ENCODE measurements at places on chromosomes 3 and 15.

- no peak for DNase-seq
Measured at GRCh38 chr3:168071591-168072322, 24.0 kb downstream of the GOLIM4 start.

GRCh38 chr3:89072642-89073041 lies 34.8 kb upstream of the EPHA3 start:
- DNase-seq, result no peak

DNA sequence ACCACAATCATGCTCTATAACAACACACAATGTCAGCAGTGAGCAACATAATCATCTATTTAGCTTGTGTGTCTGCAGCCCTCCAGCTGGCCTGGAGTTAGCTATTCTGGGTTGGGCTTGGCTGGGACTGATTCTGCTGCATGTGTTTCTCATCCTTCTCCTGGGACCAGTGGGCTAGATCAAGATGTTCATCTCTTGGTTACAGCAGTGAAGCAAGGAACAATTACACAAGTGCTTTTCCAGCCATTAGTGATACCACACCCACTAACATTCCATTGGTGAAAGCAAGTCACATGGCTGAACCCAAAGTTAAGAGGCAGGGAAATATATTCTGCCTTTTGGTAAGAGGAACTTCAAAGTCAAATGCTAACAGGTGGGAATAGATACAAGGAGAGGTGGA lies 14.6 kb downstream of the NUDT16 start:
- no peak for DNase-seq

DNA sequence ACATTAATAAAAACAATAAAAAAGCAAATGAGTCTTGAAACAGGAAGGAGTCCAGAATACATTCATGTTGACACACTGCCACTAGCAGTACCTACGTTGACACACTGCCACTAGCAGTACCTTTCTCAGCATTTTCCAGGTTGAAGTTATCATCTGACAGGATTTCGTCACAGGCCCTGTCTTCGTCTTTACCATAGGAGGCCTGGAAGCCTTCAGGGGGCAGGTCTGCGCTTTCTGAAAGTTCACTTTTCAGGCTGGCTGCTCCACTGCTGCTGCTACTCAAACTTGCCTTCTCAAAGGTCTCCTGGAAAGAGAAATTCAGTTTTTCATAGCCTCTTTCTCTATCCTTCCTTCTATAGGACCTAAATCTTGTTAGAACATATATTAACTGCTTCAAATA lies 194.7 kb downstream of the NEK10 start:
- no peak for DNase-seq

DNA sequence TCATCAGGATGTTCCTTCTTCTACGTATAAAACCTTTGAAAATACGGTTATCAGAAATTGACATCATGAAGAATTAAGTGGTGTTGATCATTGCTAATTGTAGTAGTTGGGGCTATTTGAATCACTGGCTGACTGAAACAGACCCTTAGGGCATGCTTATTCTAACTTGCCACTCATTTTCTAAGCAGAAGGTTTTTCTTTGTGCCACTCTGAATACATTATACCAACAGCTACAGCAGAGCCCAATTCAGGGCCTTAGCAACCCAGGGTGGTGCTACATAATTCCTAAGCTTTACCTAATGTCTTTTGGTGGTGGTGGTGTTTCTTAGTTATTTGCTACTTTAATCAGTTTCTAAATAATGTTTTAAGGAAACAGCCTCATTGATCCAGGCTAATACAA lies 524.2 kb downstream of the NLGN1 start:
- no peak for DNase-seq

GRCh38 chr3:10419637-10420232 lies 85.7 kb downstream of the ATP2B2 start:
- peak; percentile 60 for DNase-seq

GRCh38 chr3:131731709-131732108 lies 228.9 kb upstream of the MRPL3 start:
- DNase-seq, result no peak

- DNase-seq, result peak; percentile 29
Measured at GRCh38 chr3:184380185-184380626, 352 bp downstream of the CHRD start.

DNA sequence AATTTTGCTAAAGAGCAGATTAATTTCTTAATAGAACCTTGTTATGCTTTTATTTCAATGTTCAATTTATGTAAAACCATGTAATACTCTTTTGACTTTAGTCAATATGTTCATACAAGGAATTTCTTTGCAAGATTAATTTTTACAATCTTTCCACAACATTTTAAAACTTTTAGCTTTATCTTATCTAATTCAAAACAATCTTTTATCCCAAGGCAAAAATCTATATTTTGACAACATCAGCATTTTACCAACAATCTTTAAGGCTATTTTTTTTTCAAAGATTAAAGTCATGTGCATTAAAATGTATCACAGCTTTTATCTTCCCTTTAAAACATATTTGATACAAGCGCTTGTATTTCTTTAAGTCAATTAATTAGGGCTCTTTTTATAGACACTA lies 914.7 kb downstream of the PLOD2 start:
- DNase-seq, result no peak

DNA sequence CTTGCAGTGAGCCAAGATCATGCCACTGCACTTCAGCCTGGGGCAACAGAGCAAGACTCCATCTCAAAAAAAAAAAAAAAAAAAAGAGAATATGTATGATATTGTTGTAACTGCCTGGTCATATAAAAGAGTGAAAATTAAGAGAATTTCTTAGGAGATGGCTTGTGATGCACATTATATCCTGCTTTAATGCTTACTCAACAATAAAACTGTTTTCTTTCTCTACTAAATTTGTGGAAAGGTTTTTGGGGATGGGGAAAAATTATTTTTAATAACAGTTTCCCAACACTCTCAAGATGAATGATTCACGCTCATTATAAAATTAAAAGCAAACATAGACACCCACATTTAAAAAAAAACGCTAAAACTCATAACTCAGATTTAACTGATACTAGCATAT lies 1163.0 kb downstream of the SI start:
- no peak for DNase-seq

DNA sequence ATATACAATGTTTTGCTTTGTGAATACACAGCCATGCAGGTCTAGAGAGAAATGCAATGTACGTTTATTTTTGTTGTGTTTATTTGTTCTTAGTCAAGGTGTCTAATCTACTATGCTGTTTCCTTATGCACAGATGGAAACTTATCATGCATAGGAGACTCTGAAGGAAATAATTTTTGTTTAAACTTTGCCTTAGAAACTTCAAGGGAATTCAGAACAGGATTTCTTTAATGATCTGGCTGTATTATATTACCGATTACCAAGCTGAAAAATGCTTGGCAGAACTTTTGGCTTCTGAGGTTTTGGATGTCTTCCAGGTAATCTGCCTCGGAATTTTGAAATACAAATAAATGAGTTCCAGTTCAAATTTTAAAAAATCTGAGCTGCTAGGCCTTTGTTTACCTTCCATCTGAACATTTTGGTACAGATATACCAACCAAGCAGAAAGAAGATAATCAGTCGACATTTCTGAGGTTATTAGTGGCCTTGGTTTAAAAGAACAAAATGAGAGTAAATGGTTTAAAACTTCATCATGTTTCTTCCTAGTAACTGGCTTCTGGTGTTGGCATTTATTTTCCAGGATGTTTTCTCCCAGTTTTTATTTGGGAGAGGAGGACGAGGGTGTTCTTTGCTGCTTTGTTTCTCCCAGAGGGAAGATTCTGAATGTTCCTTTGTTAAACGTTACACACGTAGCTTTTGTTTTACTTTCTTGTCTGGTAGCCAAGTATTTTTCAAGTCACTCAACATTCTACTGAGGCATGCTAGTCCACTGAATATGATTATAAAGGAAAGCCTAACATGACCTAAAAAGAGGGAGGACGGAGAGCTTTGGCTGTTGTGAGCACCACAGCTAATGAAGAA lies 421.8 kb upstream of the TBL1XR1 start:
- no peak for DNase-seq

- DNase-seq, result no peak
Measured at GRCh38 chr3:188904670-188905069, 267.1 kb upstream of the TPRG1 start.

GRCh38 chr3:66467996-66468735 lies 32.7 kb downstream of the LRIG1 start:
- DNase-seq, result no peak

DNA sequence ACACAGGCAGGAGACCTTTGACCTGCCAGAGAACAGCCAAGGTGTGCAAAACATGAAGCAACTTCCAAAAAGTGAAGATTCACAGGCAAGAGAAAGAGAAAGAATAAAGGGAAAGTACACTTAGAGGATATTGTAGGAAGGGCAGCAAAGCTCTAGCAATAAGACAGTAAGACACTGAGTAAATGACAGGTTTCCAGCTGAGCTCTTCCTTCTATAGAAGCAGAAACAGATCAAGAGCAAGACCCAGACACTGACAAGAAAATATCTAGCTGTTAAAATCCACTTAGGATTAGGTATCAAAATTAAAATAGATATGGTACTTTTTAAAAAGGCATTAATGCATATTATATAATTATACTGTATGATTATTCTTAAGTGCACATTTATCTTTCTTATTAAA lies 333.4 kb downstream of the RAP2B start:
- DNase-seq, result no peak

DNA sequence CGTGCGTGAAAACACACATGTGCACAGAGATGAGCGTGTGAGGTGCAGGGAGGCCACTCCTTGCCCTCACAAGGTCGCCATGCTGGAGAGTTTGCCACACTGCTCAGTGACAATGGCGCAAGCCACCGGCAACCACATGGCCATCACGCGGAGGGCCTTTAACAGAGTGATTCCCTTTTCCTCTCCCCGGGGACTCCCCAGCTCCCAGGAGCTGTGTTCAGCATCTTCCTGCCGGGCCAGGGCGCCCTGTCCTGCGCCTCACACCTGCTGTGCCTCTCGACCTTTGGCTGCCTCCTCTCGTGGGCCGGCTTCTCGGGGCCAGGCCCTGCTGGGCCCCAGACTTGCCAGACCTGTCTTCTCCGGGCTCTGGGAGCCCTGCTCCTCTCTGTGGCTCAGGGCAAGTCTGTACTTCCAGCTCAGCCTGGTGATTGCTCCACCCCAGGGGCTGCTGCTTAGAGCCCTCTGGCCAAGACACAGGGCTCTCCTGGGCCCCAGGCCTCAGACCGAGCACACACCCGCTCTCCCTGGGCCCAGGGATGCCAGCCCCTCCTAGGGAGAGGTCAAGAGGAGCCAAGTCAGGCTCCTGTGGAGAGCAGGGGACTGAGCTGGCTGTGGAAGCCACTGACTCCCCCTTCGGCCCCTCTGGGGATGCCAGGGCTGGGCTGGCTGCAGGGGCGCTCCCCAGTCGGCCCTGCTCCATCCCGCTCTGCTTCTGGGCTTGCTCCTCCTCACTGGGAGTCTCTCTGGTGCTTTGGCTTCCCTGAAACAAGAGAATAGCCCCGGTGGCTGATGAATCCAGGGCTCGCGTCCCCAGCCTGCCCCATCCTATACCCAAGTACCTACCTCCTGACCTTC lies 5.6 kb downstream of the CCDC9B start:
- DNase-seq, result no peak

DNA sequence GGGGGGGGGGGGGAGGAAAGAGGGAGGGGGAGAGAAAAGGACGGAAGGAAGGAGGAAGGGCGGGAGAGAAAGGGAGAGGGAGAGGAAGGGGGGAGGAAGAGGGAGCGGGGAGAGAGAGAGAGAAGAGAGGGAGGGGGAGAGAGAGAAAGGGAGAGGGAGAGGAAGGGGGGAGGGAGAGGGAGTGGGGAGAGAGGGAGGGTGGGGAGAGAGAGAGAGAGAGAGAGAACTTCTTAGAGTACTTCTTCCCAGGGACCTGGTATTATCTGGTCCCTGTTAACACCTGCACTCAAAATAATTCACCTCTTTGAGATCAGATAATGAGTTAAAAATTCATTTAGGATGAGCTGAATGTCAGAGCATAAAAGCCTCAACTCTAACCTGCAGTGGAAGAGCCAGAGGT lies 1.1 kb downstream of the SEC13 start:
- no peak for DNase-seq

- DNase-seq, result no peak
Measured at GRCh38 chr3:27335571-27335970, 33.6 kb downstream of the NEK10 start.

DNA sequence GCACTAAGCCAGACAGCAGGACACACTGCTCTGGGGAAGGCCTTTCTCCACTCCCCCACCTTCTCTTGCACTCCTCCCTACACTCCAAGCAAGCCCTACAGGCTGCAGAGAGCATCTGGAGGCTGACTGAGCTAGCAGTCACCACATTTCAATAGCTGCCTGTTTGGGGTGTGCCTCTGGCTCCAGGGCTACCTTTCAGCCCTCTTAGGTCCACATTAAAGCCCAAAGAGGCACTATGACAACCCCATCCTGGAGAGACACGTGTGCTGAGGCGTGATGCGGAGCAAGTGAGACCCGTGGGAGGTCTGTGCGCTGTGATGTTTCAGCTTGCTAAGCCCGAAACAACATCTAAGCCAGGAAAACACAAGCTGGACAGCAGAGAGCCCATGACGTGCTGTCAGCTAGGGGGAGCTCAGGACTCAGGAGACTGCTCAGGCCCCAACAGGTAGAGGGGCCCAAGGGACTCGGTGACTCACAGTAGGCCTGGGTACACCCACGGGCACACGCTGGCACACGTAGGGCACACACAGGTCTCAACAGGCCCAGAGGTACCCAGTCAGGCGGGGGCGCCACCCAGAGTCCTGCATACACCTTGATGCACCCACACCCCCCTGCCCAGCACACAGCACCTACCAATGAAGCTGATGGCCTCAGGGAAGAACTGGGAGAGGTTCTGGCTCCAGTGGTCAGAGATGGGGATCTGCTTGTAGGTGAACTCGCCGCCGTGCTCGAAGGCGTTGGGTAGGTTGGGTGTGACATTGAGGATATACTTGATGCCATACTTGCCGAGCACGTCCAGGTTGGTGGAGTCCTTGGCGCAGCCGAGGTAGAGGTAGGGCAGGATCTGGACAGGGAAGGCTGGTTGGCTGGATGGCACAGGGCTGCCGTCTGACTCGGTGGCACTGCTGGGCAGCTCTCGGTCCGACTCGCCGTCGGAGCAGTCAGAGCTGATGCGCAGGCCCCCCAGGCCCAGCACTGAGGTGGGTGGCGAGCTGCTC lies 2.8 kb downstream of the DUSP7 start:
- DNase-seq, result peak; percentile 43

GRCh38 chr3:151675858-151676615 lies 57.7 kb upstream of the AADACL2 start:
- no peak for DNase-seq

GRCh38 chr15:61943992-61944391 lies 116.3 kb downstream of the VPS13C start:
- no peak for DNase-seq

- DNase-seq, result no peak
Measured at GRCh38 chr15:37219211-37219701, 118.9 kb upstream of the MEIS2 start.

- DNase-seq, result no peak
Measured at GRCh38 chr3:54628888-54629441, 298.9 kb downstream of the LRTM1 start.

DNA sequence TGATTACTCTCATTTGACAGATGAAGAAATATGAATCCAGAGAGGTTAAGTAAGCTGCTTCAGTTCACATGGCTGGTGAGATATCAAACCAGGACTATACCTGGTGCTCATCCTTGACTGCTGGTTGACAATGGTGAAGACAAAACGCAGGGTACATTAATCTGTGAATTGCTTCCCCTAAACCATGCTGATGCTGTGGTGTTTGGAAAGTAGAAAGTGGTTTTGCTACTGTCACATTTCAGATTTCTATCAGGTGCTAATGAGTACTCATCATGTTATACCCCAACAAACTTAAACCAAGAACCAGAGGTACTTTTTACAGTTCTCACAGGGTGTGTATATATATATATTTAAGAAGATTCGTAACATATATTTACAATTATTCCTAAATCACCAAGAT lies 85.0 kb upstream of the PRTG start:
- DNase-seq, result no peak
